ENCODE measurements at places on chromosomes 5 and 9. TPM values are rescaled to one million over a fixed set of nuclear protein-coding genes. Genes with fewer than 3 reads are reported as not detected.

Gene HAPLN1
- not detected for total RNA-seq

Gene FOXI1
- not detected for total RNA-seq

Gene ARHGEF37
- total RNA-seq: 2.5 TPM

Gene GPR151
- not detected for total RNA-seq

Gene SLC45A2
- total RNA-seq: not detected

Gene PTPN3
- total RNA-seq: 19.2 TPM

Gene CBY3
- total RNA-seq: not detected

Gene GCNT4
- total RNA-seq: 0.33 TPM

Gene WWC1
- 91.1 TPM for total RNA-seq

Gene RASGRF2
- total RNA-seq: 1.1 TPM

Gene TEX48
- not detected for total RNA-seq

Gene SLC23A1
- total RNA-seq: 1.4 TPM

Gene SAXO1
- total RNA-seq: not detected

Gene MZB1
- total RNA-seq: 0.20 TPM

Gene LRRC70
- total RNA-seq: 0.15 TPM

Gene PAEP
- total RNA-seq: 0.32 TPM

Gene WNT8A
- total RNA-seq: not detected

Gene ADRA1B
- 15.9 TPM for total RNA-seq

Gene APBA1
- total RNA-seq: 0.15 TPM
